Stimulated activated CD4-positive, alpha-beta T cell treated with anti-CD3 and anti-CD28 coated beads, Interleukin-1b, Interleukin-23, amount 100 ng/mL, for 1 hour (primary cell): ENCODE measurements at places on chromosomes 5 and 9.

DNA sequence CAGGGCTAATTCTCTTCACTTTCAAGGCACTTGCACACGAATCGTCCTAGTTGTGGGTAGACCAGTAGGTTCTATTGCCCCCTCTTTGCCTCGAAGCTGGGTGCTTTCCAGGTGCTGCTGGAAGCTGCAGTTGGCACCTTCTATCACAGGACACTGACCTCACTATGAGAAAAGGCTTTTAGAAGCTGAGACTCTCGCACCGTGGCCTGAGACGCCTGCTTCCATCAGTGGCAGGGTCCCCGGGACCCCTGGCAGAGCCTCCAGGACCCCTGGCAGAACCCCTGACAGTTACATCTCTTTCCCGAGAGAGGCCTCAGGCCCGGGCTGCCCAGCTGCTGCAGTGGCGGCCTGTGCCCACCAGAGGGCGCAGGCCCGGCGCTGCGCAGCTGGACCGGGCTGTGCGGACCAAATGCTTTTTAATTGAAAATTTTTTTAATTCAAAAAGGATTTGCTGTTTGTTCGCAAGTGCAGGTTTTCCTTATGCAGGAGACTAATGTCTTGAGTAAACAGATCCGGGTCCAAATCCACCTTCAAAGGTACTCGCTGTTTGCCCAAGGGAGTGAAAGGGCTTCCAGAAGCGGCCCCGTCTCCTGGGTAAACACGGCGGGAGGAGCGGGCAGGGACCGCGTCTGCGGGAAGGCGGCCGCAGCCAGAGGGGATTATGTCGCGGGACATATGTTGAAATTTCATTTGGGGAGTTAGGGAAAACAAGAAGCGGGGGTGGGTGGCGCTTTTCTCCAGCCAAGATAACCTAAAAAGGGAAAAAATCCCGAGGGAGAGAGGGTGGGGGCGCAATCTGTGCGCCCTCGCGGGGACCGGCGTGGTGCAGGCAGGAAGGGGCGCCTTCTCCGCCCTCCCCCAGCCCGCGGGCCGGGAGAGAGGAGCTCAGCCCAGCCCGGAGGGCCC is 114.5 kb upstream of the LMX1B start:
- peak; percentile 26 for DNase-seq

GRCh38 chr5:37988454-37989046 is 148.7 kb upstream of the GDNF start:
- DNase-seq, result no peak

GRCh38 chr5:90093751-90094485 is 315.6 kb downstream of the CETN3 start:
- DNase-seq, result no peak

DNA sequence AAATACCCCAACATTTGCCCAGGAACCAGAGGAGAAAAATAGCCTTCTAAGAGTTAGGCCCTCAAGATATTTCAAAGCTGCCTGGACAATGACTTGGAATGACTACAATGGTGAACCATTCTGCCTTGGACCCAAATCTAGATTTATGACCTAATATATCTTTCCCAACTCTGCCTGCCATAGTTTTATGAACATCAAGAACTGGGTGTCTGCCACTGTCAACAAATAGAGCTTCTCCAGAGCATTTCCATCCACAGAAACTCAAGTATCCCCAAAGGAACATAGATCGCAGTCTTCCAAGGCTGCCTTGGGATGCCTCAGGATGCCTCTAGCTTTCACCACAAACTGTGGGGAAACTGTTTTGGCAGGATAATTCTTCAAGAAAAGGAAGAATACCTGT is 48.2 kb upstream of the NFIB start:
- DNase-seq, result no peak

- DNase-seq, result no peak
Observed at GRCh38 chr9:71916834-71917534, 5.5 kb downstream of the C9orf85 start.

GRCh38 chr5:3542158-3542557 is 53.5 kb upstream of the IRX1 start:
- DNase-seq, result no peak

DNA sequence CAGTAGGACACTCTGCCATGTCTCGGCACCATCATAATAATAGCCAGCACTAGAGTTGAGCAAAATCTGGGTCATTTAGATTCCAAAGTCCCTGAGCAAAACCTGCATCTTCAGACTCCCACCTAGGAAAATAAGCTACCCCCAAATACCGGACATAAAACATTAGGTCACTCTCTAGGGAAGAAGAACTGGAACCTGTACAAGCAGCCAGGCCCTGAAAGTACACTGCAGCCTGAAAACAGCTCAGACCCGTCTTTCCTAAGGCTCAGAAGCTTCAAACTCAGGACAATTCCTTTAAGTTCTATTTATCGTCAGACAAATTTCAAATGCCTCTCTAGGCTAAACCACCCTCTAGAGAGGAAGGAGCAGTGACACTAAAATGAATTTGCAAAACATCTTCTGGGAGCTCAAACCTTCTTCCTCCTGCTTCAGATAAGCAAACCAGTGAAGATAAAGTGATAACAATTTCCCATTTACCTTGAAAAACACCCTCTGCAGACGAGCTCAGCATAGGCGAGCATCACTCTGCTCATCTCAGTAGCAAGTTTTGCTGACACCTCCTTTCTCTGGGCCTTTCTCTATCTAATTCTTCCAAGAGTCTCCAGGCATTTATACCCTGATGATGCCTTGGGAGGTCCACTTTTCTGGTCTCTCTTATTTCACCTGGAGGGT is 34.0 kb downstream of the ADAM19 start:
- DNase-seq, result no peak

DNA sequence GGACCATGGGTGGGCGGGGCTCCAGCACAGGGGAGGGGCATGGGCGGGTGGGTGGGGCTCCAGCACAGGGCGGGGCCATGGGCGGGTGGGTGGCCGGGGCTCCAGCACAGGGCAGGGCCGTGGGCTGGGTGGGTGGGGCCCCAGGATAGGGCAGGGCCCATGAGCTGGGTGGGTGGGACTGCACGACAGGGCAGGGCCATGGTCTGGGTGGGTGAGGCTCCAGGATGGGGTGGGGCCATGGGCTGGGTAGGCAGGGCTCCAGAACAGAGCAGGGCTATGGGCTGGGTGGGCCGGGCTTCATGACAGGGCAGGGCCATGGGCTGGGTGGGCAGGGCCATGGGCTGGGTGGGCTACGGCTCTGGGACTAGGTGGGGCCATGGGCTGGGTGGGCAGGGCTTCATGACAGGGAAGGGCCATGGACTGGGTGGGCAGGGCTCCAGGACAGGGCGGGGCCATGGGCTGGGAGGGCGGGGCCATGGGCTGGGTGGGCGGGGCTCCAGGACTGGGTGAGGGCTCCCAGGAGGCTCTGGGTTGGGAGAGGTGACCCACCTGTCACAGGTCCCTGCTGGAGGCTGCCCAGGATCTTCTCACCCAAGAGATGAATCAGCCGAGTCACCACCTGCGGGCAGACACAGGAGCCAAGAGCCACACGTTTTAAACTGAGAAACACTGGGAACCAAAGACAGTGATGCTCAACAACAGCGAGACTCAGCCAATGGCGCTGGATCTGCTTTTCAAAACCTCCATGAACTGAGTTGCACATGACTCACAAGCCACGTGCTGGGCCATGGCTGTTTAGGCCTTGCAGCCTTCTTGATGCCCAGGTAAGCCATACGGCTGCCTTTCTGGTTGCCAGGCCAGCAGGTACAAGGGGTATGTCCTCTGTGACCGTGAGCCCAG is 33.6 kb upstream of the NSMF start:
- no peak for DNase-seq

DNA sequence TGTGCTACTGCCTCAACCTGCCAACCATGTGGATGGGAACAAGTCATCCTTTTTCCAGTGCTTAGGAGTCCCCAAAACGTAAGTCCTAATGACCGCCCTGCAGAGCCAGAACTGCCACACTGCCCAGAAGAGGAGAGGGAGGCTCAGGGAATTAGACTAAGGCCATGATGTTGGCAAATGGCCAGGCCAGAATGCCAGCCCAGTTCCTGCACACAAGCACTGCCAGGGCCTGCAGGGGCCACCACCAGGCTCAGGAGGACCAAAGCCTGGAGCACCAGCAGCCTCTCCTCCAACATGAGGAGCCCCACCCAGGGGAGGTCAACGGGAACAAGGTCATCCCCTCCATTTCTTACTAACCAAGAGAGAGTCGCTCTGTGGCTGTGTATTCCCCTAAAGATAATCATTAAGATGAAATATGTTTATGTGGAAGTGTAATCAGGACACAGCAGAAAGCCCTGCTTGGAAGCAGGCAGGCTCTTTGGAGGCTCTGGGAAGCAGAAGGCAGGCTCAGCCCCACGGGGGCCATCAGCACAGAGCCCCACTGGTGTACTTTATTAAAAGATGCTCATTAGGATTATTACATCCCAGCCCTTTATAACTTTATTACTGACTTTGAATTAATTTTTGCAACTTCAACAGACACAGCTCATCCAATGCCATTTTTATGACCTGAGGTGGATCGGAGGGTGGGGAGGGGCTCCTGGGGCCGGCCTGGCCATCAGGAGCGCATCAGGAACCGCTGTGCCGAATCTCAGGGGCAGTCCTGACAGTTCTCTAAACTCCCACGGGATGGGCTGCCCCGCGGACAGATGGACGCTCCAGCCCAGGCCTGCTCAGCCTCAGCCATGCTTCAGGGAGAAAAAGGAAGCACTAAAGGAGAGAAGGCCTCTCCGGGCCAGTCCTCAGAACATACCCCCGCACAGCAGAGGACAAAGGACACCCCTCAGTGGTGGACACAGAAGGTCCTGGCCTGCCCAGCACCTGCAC is 127.0 kb downstream of the ADAMTS2 start:
- DNase-seq, result no peak

DNA sequence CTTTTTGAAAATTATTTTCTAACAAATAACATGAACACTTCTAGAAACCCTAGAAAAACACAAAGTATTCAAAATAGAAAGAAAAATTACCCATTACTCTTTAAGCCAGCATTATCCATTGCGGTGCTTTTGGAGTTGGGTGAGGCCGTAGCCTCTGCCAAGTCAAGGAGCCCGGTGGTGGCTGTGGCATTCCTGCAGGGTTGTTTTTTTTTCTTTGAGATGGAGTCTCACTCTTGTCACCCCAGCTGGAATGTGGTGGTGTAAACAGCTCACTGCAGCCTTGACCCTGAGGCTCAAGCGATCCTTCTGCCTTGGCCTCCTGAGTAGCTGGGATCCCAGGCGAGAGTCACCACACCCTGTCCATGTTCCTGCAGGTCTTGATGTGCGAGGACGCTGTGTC is 8.2 kb upstream of the AHRR start:
- DNase-seq, result no peak

GRCh38 chr9:1458503-1458902 is 408.3 kb downstream of the DMRT2 start:
- no peak for DNase-seq

DNA sequence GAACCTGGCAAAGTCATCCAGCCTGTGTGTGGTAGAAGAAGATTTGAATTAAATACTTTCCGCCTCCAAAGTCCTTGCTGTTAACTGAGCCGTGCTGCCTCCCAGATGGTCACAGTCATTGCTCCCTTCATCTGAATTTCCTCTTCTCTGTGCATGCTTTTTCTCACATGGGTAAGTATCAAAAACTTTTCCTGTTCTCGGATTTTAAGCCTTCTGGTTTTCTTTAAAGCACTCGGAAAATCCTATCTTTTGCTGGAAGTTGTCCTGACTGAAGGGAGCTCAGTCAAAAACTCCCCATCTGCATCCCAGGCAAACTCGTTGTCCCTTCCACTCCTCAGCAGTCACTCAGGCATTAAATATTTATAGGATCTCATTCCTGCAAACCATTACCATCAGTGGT is 290.0 kb upstream of the PIK3R1 start:
- no peak for DNase-seq

- DNase-seq, result no peak
Observed at GRCh38 chr5:173011566-173011965, 28.0 kb downstream of the ATP6V0E1 start.

- DNase-seq, result no peak
Observed at GRCh38 chr5:157857816-157858526, 974 bp downstream of the CLINT1 start.

DNA sequence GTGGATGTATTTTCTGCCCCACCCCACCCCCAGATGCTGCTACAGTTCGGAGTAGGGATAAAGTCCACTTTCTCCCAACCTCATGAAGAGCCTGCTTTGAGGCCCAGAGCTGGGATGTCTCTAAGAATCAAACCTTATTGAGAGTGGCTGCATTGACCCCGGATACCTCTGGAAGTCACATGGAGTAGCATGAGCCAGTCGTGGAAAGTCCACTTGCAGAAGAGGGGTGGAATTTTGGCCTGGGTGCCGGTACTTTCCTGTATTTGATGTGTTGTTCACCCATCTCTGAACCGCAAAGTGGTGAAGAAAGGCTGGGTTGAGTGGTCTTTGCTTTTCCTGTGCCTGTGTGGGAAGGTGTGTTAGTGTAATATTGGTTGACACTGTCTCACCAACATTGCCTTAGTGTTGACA is 3.7 kb downstream of the OTULIN start:
- DNase-seq, result no peak

DNA sequence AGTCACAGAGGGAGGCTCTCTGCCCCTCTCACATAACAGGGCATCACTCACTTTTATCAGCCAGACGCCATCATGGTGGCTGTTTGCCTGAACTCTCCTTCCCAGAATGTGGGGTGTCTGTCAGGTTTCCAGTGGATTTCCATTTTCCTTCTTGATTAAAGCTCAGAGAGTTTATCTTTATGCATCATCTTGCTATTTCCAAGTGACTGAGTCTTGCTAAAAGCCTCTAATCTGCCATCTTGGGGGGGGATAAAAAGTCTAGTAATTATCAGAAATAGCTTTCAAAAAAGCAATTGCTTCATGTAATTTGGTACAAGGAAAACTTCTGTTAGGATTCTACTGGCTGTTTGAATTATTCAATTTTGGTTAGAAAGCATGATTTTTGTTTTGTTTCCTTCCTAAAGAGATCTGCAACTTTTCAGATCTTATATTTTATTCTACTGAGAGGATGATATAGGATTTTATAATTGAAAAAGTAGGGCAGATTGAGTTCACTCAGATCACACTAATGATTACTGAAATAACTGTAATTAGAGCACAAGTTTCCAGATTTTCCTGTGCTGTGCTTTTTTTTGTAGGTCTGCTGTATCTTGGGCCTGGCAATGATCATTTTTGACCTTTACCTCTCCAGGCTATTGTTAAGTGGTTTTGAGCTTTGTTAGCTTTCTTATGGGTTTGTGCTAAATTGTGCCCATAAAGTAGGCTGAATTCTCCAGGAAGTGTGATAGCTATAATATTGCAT is 661.5 kb downstream of the TLE4 start:
- no peak for DNase-seq

GRCh38 chr5:180803181-180804128 is 849 bp upstream of the MGAT1 start:
- DNase-seq, result peak; percentile 50

DNA sequence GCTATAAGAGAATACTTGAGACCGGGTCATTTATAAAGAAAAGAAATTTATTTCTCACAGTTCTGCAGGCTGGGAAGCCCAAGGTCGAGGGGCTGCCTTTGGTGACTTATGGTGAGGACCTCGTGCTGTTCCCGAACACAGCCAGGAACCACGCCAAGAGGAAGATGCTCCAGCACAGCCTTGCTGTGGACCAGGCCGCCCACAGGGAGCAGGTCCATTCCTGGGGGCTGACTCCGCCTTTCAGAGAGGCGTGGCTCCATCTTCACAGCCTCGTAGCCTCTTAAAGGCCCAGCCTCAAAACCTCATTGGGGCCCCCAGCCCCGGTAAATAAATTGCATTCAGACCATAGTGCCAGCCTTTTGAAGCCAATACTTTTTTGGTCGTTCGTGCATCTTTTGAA is 93.5 kb upstream of the CACNA1B start:
- DNase-seq, result no peak
